ENCODE measurements at places on chromosomes 3 and 15. TPM values are rescaled to one million over a fixed set of nuclear protein-coding genes. Genes with fewer than 3 reads are reported as not detected.

Gene LRRC3B
- total RNA-seq, result not detected

Gene ZNF80
- not detected for total RNA-seq

Gene COL8A1
- total RNA-seq, result 24.3 TPM

Gene CPLX3
- not detected for total RNA-seq

Gene MOBP
- total RNA-seq, result not detected

Gene BSN
- 0.04 TPM for total RNA-seq

Measured in H4 (cell line).